ENCODE measurements at places on chromosomes 7 and 10.

GRCh38 chr10:73926152-73926764 is 15.3 kb downstream of the PLAU start:
- no peak for DNase-seq

DNA sequence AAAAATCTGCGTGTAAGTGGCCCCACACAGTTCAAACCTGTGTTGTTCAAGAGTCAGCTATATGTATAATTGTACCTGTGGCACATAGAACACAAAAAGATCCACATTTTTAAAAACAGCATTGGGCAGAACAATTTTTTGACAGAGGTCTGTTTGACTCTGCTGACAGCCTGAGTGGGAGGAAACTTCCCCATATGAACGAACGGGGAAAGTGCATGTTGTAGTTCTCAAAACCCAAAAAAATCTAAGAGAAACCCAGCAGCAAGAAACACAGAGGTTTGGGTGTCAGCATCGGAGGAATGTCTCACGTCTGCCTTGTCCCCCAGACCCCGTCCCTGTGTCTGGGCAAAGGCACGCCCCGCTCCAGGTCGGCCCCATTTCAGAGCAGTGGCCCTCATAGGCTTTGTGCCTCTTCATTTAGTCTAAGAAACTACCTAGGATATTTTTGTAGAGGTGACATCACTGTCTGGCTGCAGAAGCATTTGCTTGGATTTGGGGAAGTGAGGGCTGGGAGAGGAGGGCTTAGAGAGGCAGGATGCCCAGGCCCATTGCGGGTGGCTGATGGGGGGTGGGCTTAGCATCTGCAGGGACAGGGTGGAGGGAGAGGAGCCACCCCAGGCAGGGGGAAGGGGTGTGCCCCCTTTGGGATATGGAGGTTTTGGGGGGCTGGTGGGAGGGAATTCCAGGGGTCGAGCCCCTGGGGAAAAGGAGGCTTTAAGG is 11.0 kb downstream of the CUX1 start:
- no peak for DNase-seq

DNA sequence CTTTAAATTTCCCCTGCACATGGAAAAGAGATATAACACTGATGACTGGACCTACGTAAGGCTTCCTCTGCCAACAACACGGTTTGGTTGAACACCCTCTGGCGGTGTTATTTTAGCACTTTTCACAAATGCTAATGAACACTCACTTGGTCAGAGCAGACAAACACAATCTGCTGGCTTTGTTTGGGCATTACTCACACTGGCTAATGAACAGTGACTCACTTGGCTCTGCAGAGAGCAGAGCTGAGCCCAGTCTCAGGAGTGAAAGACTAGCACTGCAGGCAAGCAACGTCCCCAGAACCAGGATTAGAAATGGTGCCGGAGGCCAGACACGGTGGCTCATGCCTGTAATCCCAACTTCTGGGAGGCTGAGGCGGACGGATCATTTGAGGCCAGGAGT is 430.8 kb downstream of the PLXNA4 start:
- DNase-seq: no peak

DNA sequence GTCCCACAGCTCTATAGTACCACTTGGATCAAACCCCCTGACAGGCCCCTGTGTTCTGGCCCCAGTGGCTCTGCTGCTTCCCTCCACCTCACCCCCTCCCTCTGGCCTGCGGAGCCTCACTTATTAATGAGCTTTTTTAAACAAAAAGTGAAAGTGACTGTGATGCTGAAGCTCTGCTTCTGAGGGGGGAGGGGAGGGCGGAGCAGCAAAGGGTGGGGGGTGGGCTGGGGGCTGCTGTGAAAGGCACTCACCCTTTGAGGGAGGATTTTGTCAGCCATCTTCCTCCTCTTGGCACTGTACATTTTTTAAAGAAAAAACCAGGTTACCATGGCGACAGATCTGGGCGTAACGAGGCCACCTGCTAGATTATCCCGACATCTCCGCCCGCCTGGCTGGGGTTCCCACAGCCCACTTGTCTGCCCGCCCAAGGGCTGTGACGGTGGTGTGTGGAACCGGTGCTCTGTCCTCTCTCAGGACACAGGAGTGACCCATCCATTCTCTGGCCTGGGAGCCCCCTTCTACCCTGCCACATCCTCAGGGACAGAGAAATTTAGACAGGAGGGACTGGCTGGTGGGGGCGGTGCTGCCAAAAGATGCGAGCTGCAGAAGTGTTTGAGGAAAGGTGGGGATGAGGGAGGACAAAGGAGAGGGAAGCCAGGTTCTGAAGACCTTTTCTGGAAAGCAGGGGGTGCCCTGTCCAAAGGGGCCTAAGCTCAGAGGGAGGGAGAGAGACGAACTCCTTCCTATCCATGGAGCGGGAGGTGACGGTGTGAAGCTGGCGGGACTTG is 4.9 kb downstream of the SMARCD3 start:
- DNase-seq: no peak

GRCh38 chr10:7547829-7548228 is 118.9 kb downstream of the ITIH5 start:
- DNase-seq: no peak

- no peak for DNase-seq
These were observed 133.8 kb upstream of the PLXNA4 start for GRCh38 chr7:132709971-132710567.

GRCh38 chr10:103736044-103736443 is 119.3 kb downstream of the SH3PXD2A start:
- DNase-seq: no peak

GRCh38 chr10:74674927-74675326 is 151.5 kb upstream of the KAT6B start:
- DNase-seq: no peak

DNA sequence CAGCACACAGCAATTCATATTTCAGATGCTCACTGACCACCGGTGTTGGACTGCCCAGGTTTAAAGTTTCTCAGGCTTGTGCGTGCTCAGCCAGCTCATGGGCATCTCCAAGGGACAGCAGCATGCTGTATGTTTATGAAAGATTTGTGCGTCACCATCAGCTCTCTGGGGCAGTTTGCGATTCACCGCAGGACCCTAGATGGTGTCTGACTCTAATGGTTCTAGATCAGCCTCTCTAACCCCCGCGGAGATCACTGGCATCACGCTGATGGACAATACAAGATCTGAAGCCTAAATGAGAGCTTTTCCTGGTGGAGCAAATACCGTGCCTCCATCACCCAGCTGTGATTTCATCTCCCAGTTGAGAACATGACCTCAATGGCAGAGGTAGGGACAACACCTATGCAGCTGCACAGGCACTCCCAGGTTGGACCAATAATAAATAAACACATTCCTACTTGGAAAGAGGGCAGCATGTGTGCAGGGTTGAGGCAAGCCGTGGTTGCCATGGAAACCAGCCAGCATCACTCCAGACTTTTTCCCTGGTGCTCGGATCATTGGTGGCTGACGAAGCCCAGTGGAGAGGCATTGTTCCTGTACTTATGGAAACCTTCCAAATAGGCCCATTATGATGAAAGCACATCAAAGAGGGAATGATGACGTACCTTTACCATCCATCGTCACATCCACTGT is 253.6 kb downstream of the KCNMA1 start:
- no peak for DNase-seq

GRCh38 chr10:79405221-79405994 is 40.0 kb downstream of the ZCCHC24 start:
- DNase-seq: no peak

DNA sequence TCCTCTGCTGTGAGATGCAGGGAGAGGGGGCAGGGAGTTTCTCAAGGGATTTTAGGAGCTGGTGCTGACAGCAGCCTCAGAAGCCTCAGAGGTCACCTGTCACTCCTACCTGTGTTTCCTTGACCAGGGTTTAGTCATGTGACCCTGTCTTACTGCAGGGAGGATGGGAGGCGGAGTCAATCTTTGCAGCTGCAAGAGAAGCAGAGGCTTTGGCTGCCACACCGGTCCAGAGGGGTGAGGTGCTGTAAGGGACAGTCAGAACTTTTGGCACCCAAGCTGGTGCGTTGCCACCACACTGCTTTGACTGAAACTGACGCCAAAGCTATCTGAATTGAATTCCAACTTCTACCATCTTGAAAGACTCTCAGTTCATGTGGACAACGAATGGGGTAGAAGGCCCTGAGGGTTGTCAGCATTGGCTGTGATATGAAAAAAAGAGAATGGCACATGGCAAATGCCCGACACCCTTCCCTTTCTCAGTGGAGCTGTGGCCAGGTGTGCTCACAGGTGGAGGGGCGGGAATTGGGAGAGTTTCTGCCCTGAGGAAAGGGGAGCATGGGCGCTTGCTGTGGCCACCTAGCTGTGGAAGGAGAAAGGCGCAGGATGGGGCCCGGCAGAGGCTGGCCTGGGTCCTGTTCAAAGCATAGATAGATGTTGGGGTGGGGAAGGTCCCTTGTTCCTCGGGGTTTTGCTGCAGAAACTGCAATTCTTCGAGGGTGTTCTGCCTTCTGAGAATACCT is 69.3 kb downstream of the ARHGAP22 start:
- no peak for DNase-seq

GRCh38 chr10:118966076-118966849 is 63.3 kb upstream of the NANOS1 start:
- no peak for DNase-seq

DNA sequence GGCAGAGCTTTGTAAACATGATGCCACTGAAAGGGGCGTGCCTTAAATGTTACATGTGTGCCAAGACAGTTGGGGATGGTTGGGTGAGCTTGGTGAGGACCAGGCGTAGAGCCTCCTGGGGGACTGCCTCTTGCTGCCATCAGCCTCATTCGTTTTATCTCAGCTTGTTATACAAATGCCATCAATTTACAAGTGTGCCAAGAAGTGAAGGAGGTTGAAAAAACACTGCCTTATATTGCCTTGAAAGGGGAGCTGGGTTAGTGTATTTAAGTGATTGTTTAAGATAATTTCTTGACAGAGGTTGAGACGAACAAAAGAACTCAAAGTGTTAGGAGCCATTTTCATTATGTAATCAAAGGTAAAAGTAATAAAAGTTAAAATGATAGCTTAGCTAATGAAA is 354.7 kb downstream of the PHTF2 start:
- no peak for DNase-seq

- no peak for DNase-seq
These were observed 58.8 kb downstream of the INSIG1 start for GRCh38 chr7:155356323-155357105.

- no peak for DNase-seq
These were observed 177.9 kb downstream of the RPS24 start for GRCh38 chr10:78211561-78212051.

- no peak for DNase-seq
These were observed 601.3 kb downstream of the GALNT17 start for GRCh38 chr7:71733107-71733870.

DNA sequence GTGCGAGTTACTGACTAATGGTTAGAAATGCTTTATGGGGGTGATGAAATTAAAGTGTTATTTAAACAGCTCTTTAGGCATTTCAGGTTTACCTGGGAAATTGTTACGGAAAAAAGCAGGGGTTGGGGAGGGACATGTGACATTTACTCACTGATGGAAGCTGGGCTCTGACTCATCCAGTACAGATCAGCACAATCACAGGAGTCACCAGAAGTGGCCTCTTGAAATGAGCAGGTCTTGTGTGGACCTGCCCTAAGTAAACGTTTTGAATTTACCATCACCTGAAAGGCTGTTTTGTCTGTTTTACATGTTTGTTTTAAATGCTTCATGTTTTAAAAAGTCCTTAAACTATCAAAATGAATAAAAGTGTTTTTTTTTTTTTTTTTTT is 2.3 kb downstream of the GLRX3 start:
- DNase-seq: no peak

DNA sequence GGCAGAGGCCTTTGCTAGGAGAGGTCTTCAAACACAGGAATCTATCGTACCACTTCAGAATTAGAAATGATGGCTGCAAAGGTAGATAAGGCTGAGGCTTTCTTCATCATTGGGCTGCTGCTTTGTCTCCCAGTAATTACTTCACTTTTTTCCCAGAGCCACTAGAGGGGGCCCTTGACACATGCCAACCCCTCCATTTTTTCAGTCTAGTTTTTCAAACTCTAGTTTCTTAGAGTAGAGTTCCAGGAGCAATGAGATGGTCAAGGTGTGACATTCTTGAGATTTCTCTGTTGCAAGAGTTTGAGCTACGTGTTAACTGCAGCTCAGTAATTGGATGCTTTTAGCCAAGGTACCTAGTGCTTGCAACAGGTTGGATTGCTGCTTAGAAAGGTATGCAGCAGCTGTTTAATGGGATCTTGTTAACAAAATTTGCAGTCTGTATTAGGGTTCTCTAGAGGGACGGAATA is 33.8 kb upstream of the RBM20 start:
- no peak for DNase-seq

- no peak for DNase-seq
These were observed 25.4 kb upstream of the TM9SF3 start for GRCh38 chr10:96612055-96612830.

DNA sequence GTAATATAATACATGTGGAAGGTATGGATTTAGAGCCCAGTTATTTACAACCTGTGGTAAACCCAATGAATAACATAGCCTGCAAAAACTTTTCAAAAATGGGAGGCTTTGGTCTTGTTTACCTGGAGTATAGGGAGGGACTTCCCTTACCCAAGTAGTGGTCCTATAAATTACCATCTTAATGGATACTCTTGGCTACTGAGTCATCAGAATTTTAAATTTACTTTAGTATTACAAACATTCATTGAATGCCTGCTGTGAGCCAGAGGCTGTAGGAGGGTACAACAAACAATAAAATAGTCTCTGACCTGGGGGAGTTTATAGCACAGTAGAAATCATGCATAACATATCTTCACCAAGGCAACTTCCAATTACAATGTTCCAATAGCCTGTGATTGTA is 365.1 kb downstream of the BBS9 start:
- no peak for DNase-seq

GRCh38 chr7:27399791-27400567 is 157.4 kb downstream of the EVX1 start:
- no peak for DNase-seq

GRCh38 chr10:14625765-14626525 is 148.8 kb downstream of the FAM107B start:
- DNase-seq: no peak

DNA sequence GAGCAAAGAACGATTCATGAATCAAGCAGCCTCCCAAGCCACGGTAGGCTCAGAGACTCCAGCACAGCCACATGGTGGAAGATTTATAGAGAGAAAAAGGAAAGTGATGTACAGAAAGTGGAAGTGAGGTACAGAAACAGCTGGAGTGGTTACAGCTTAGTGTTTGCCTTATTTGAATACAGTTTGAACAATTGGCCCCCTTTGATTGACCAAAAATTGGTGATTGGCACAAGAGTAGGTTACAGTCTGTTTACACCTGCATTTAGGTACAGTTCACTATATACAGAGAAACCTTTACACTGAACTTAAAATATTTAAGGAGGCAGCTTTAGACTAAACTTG is 136.4 kb upstream of the ASAH2 start:
- DNase-seq: no peak

- no peak for DNase-seq
These were observed 1.3 kb downstream of the SEMA3D start for GRCh38 chr7:85185424-85186082.

DNA sequence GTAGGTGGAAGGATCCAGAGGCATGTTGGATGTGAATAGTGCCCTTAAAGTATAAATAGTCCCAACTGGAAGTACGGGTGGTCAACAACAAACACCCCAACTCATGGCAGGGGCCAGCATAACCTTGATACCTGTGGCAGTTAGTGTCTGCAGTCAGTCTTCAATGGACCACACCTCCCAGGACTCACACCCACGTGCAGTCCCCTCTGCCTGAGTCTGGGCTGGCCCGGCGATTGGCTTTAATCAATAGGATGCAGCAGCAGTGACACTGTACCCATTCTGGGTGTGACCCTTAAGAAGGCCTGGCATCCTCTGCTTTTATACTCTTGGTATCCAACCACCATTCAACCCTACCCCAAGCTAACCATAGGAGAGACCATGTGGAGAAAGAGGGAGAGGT is 18.6 kb downstream of the DRGX start:
- DNase-seq: no peak

Measured in stimulated activated CD4-positive, alpha-beta T cell treated with anti-CD3 and anti-CD28 coated beads, Interleukin-15, amount 100 ng/mL, for 1 hour (primary cell).